ENCODE measurements at places on chromosomes 3 and 15.

DNA sequence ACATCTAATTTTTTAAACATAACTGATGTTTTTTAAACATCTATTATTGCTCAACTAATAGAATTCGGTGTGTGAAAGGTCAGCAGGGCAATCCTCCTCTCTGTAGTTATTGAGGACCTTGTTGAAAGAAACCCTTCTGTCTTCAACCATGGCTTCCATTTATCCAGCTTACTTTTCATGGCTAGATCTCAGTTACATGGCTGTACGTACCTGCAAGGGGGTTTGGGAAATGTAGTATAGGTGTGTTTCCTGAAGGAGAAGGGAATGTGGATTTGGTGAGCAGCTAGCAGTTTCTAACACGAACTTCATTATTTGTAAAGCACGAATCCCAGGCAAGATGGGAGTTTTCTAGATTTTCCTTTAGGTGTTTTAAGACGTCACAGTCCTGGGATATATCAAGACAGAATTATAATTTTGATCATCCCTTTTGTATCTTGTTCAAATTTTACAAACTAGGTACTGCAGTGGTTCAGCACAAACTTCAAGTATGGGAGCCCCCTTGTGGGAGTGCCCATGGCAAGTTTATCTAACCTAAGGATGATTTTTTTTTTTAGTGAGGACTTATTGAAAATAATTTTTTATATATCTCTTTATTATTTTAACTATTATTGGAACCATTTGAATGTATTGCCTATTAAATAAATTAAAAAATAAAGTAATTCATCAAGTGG lies 41.6 kb downstream of the FBXL2 start:
- DNase-seq = no peak

DNA sequence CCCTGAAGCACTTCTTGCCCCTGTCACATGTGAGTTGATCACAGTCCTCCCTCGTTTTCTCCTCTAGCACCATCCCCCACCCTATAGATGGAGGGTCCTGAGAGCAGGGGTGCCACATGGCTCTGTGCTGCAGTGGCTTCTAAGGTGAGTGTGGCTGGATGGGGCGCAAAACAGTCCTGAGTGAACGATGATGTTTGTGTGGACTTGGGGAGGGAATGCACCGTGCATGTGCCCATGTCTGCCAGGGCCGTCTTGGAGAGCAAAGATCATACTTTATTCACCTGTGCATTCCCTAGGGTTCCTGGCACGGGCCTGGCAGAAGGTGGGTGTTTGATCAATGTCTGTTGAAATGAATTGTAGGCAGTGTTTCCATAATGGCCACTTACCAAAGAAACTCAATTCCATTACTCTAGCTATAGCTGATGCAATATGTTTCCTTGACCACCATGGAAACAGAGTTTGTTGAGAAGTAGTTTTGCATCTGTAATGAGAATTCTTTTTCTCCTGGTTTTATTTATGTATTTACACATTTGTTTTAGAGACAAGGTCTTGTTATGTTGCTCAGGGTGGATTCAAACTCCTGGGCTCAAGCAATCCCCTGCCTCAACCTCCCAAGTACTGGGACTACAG lies 58.0 kb downstream of the ABTB1 start:
- peak; percentile 63 for DNase-seq

GRCh38 chr3:179531576-179531975 lies 31.1 kb upstream of the ACTL6A start:
- DNase-seq = no peak

DNA sequence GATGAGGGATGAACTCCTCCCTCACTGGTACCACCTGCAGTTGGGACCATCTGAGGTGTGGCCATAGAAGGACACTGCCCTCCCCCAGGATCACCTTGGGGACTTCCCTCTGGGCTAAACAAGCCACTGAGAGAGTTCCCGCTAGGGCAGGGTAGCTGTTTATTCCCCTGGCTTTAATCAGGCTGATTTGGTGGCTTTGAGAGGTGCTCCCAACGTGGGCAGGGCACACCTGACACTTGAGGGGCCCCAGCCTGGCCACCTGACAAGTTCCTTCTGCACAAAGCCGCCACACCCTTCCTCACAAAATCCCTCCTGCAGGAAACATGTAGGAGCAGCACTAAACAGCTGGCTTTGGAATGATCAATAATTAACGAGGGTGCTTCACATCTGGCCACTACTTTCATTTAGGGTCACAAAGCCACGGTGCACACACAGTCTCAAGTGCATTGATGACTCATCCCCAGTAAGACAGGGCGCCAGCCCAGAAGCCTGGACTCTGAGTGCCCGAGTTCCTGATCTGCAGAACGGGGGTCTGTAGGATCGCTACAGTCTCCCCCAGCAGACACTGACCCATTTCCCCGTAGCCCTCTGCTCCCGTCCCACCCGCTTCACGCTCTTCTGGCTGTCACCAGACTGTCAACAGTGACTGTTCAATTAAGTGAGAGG lies 75.1 kb downstream of the ATP10A start:
- peak; percentile 73 for DNase-seq

DNA sequence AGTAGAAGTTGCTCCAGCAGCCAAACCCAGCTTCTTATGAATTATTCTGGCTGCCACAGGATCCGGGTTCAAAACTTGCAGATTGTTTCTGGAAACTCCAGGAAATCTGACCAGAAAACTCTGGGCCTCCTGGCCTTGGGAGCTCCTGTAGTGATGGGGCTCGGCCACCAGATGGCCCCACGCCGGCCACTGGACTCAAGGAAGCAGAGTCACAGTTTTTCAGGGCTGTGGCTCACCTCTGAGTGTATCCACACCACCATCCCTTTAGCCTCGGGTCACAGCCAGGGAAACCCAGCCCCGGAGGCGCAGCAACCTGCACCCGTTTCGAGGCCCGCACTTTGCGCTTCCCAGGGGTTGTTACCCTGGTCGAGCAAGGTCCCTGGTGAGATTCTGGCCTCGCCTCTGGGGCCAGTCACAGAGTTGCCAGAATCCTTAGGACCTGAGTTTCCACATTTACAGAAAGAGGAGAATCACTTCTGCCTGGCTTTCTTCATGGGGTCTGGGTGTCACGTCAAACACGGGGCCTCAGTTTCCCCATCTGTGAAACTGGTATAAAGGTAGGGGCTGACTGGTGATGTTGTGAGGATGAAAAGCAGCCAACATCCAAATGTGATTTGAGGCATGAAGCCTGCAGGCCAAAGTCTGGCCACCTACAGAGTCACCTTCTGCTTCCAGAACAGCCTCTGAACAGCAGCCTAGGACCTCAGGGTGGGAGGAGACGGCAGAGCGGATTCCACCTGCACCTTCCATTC lies 53.5 kb upstream of the LCTL start:
- peak; percentile 68 for DNase-seq

GRCh38 chr3:126979046-126979628 lies 3.8 kb upstream of the PLXNA1 start:
- DNase-seq = no peak

GRCh38 chr15:70050441-70050840 lies 47.3 kb downstream of the TLE3 start:
- no peak for DNase-seq

Measured in AG10803 (cell line).